ENCODE measurements at places on chromosomes 2 and 18.

- DNase-seq: peak; percentile 90
Observed at GRCh38 chr18:41326311-41326710, 628.7 kb upstream of the PIK3C3 start.

DNA sequence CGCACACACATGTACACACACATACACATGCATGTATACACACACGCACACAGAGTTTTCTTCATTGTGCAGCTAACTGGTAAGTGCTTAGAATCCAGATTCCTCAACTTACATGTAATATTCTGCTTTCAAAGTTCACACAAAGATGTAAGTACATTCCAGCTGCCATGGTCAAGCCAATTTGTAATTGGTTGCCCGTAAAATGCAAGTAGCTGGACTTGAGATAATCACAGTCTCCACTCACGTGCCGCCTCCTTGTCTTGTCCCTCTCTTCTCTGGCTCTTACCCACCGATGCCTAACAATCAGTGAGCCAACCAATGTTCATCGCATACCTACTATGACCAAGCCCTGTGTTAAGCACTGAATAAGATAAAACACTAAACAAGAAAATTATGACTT, 77.8 kb downstream of the SOCS6 start:
- no peak for DNase-seq

GRCh38 chr18:44039826-44040225, 640.9 kb upstream of the SETBP1 start:
- no peak for DNase-seq

DNA sequence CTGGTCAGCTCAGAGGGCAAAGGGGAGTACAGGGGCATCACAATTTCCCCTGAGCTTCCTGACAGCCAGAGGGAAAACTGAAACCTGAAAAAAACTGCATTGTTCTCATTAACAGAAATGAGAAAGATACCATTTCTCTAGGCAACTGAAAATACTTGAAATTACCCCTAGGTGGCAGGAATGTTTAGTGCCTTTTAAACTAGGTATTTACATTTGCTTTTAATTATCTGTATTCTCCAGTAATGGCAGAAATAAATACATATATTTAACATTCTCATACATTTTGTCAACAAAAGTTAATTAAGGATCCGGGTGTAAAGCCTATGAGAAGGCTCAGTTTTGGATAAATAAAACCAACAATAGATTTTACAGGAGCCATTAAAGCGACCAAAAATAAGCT, 34.5 kb downstream of the RPL31 start:
- DNase-seq: peak; percentile 39

- DNase-seq: no peak
Observed at GRCh38 chr2:66897691-66898150, 462.8 kb downstream of the MEIS1 start.

GRCh38 chr2:109031476-109032228, 42.6 kb upstream of the EDAR start:
- DNase-seq: peak; percentile 19

GRCh38 chr2:19114126-19114525, 244.3 kb downstream of the OSR1 start:
- no peak for DNase-seq

DNA sequence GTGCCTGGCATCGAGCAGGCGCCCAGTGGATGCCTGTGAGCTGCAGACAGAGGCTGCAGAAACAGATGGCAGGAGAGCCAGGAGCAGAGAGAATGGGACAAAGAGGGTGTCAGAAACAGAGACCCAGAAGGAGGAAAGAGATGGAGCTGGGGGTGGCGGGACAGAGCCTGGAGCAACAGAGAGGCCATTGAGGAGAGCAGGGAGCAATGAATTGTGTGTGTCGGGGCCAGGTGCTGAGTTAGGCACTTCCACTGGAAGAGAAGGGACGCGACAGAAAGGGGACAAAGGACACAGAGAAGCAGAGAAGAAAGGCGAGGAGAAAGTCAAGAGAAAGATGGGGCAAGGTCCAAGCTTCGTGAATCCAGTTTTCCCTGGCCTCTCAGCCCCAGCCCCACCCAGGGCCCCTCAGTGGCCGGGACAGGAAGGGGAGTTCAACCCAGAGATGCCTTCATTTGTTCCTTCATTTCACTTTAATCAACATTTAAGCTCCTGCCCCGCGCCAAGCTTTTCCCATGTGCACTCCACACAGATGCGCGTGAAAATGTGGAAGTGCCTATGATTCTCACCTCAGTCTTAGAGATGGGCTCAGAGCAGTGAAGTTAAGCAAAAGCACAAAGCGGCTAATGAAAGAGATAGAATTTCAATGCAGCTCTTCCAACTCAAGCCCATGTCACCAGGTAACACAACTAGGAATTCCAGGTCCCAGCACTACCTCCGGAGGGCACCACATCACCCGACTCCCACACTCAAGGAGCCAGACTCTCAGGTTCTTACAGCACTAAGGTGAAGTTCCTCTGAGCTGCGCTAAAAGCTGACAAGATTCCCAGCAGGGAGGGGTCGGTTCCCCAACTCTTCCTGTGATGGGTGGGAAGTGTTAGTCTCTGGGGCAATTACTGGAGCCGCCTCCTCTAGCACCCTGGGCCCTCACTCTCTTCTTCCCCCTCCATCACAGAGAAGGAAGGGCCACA, 55.1 kb downstream of the TNS1 start:
- DNase-seq: no peak

- no peak for DNase-seq
Observed at GRCh38 chr2:174711206-174711605, 53.1 kb downstream of the CHRNA1 start.

- peak; percentile 30 for DNase-seq
Observed at GRCh38 chr2:70851704-70852103, 16.1 kb upstream of the CD207 start.

- DNase-seq: no peak
Observed at GRCh38 chr2:34627003-34627402, 1027.9 kb upstream of the FAM98A start.

GRCh38 chr2:234725528-234726264, 226.1 kb upstream of the SH3BP4 start:
- DNase-seq: peak; percentile 31

- DNase-seq: no peak
Observed at GRCh38 chr2:105768961-105769452, 24.3 kb downstream of the NCK2 start.

GRCh38 chr2:103208916-103209315, 447.1 kb downstream of the TMEM182 start:
- DNase-seq: no peak

- DNase-seq: peak; percentile 97
Observed at GRCh38 chr2:179106676-179107428, 56.9 kb upstream of the CCDC141 start.

- peak; percentile 94 for DNase-seq
Observed at GRCh38 chr2:6231166-6231565, 539.0 kb downstream of the SOX11 start.

GRCh38 chr2:86170449-86170848, 24.8 kb downstream of the IMMT start:
- DNase-seq: no peak

DNA sequence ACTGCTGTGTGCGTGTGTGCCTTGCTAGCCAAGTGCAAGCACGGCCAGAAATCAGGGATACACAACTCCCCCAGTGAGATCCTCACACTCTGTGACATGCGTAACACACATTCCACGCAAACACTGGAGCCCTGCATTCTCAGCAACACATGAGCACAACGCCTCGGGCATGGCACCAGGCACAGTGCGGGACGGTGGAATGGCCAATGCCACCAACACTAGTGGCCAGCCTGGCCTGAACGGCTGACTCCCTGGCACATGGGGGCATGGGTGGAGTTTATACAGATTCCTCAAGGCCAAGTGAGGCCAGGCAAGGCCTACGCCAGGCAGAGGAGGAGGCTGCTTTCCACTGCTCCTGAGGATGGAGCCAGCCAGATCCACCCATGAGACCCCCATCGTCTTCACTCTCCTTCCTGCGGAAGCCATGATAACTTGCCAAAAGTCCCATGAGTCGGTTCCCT, 56.2 kb downstream of the ANKMY1 start:
- no peak for DNase-seq

GRCh38 chr18:34933909-34934661, 107.1 kb upstream of the MAPRE2 start:
- DNase-seq: no peak

DNA sequence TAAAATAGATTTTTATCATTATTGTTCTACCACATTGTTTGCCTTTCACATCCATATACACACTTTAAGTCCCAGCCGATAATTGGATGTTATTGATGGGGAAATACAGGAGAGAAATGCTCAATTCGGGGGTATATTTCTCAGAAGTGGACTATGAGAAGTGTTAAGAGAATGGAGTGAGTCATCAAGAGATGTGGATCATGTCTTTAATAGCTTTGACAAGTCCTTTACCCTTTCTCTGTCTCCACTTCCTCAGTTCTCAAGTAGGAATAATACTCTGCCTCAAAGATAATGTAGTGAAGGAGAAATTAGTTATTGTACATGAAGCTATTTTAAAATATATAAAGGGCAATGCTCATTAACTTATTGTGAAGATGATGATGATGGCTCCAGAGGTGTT, 1017.6 kb upstream of the PIK3C3 start:
- peak; percentile 52 for DNase-seq

GRCh38 chr2:112814278-112814677, 22.3 kb downstream of the IL1B start:
- peak; percentile 58 for DNase-seq

DNA sequence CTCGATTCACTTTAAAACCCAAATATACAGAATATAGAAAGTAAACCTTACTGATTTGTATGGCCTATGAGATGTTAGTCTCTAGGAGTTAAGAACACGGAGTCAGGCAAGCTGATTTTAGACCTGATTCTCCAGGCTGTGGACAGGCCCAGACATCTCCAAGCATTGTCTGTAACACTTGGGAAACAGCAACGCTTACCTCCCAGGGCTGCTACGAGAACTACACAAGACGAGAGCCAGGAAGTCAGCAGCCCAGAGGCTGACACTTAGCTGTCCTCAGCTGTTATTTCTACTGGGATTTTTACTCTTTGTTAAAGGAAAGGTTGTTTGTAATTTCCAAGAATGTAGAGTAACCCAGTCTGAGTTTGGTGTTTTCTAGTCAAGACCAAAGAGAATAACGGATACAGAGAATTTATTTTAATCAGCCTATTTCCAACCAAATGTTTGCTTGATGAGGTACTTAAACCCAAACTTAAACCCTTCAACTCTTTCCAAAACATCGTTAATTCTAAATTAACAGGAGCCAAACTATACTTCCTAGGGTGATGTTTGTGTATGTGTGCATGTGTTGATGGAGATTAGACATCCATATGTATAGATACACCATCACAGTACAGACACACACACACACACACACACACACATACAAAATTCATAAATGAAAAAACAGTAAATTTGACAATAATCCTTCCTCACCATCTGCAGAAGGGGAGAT, 123.4 kb downstream of the LAMA1 start:
- no peak for DNase-seq

- DNase-seq: no peak
Observed at GRCh38 chr18:11710578-11710977, 21.5 kb downstream of the GNAL start.

- no peak for DNase-seq
Observed at GRCh38 chr2:224646242-224646846, 61.2 kb upstream of the CUL3 start.

GRCh38 chr2:128445523-128445900, 126.8 kb upstream of the HS6ST1 start:
- DNase-seq: no peak

- no peak for DNase-seq
Observed at GRCh38 chr18:46133534-46133933, 29.3 kb downstream of the HAUS1 start.

DNA sequence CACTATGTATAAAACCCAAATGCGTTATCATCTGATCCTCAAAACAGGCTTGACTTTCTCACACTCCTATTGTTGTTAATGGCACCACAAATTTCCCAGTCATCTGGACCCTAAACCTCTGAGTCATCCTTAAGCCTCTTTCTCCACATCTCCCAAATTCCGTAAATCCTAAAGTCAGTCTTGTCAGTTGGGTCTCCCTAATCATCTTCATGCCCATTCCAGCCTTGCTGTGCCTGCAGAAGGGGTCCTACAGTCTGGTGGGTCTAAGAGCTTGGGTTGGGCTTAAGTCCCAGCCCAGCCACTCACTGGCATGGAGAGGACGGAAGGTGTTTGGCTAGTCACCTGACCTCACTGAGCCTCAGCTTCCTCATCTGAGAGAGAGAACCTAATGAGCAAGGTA, 265.1 kb upstream of the SIX3 start:
- no peak for DNase-seq

DNA sequence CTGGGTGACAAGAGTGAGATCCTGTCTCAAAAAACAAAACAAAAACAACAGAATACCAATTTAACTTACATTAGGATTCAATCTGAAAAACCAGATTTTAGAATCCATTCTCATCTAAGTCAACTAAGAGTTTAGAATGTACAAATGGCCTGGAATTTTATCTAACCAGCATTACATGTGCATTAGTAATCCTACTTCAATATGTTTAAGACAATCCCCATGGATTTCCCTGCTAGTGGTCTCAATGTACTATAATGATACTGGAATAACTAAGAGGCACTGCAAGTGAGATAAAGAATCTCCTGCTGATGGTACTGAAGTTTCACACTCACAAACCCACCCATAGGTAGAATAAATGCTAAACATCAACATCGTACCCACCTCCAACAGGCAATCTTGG, 53.9 kb upstream of the DNER start:
- DNase-seq: no peak

- no peak for DNase-seq
Observed at GRCh38 chr18:43735570-43735969, 458.3 kb upstream of the SYT4 start.

- no peak for DNase-seq
Observed at GRCh38 chr18:47254341-47254939, 3.0 kb upstream of the SKOR2 start.

GRCh38 chr2:211351987-211352386, 795.6 kb downstream of the CPS1 start:
- peak; percentile 46 for DNase-seq

DNA sequence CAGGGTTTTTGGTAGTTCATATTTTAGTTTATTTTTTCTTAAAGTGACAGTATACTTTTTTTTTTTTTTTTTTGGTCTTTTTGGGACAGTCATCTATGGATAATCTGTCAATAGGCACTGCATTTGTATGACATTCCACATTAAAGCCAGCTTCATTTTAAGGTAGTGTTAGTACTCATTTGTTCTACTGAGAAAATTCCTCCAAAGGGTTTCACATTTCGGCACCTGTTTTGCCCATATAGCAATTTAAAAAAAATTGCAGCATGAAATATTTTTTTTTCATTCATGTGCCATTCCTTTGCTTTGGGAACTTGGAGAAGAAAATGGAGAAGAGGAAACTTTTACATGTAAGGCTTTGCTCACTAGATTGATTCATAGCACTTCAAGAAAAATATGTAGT, 276.3 kb upstream of the TCF4 start:
- DNase-seq: no peak
